ENCODE measurements at places on chromosomes 16 and 17. TPM values are rescaled to one million over a fixed set of nuclear protein-coding genes. Genes with fewer than 3 reads are reported as not detected.

TMC5 gene
- total RNA-seq = 6.4 TPM

RBFOX1 gene
- not detected for total RNA-seq

ITGB3 gene
- 3.5 TPM for total RNA-seq

C17orf78 gene
- not detected for total RNA-seq

EXOSC6 gene
- 18.3 TPM for total RNA-seq

MAPT gene
- total RNA-seq = 1.9 TPM

HOXB7 gene
- 31.1 TPM for total RNA-seq

ASGR2 gene
- total RNA-seq = not detected

ZNF469 gene
- total RNA-seq = 11.1 TPM

SLC35G6 gene
- not detected for total RNA-seq

CLEC10A gene
- not detected for total RNA-seq

RFNG gene
- 24.6 TPM for total RNA-seq

LITAFD gene
- total RNA-seq = not detected

MYL11 gene
- not detected for total RNA-seq

MT1F gene
- total RNA-seq = 10.9 TPM

ARHGAP23 gene
- 55.2 TPM for total RNA-seq

GAS7 gene
- total RNA-seq = 0.35 TPM

Measured in A549 treated with RU486 at 1 μM for 4 hours (cell line).